Anterior cingulate cortex (tissue), 58 donors: ENCODE measurements at places on chromosomes 12 and 14.

DNA sequence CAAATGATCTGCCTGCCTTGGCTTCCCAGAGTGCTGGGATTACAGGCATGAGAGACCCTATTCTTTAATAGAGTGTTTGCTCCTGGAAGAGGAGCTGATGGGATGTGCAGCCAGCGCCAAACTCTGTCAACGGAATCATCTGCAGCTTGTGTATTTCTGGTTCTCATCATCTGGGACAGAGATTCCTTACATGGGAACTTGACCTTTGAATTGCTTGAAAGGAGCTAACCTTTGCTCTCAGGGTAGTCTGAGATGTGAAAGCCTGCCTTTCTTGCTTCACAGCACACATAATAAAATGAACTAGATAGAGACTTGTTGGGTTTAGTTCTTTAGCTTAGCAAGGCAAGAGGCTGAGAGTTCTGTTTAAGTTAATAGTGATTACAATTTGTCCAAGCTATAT, 120.0 kb downstream of the OTOGL start:
- no peak for DNase-seq

GRCh38 chr12:55830601-55831446, 1.4 kb upstream of the DNAJC14 start:
- peak; percentile 65 for DNase-seq

- no peak for DNase-seq
These were observed 58.9 kb downstream of the HSP90AA1 start for GRCh38 chr14:102027951-102028350.

DNA sequence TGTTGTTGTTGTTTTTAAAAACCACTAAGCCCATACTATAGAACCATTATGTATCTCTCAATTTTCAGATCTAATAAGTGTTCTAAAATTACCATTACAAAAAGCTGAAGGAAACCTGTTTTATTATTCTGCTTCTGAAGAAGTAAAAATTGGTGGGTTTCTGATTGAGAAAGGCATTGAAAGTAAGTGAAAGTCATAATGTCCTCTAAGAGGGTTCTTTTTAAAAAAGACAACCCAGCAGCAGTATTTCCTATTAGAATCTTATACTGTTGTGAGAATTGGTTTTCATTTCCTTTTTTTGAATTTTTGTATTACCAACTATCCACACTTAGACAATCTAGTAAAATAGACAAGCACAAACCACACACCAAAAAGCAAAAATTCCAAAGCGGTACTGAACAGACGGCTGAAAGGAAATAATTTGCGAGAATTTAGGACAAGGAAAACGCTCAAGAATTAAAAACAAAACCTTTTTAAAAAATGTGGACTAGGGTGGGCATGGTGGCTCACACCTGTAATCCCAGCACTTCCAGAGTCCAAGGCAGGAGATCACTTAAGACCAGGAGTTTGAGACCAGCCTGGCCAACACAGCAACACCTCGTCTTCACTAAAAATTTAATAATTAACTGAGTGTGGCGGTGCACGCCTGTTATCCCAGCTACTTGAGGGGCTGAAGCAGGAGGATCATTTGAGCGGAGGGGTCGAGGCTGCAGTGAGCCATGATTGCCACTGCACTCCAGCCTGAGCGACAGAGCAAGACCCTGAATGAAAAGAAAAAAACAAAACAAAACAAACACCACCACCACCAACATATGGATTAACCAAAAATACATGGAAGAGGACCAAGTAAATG, 66.7 kb upstream of the AP4S1 start:
- no peak for DNase-seq

DNA sequence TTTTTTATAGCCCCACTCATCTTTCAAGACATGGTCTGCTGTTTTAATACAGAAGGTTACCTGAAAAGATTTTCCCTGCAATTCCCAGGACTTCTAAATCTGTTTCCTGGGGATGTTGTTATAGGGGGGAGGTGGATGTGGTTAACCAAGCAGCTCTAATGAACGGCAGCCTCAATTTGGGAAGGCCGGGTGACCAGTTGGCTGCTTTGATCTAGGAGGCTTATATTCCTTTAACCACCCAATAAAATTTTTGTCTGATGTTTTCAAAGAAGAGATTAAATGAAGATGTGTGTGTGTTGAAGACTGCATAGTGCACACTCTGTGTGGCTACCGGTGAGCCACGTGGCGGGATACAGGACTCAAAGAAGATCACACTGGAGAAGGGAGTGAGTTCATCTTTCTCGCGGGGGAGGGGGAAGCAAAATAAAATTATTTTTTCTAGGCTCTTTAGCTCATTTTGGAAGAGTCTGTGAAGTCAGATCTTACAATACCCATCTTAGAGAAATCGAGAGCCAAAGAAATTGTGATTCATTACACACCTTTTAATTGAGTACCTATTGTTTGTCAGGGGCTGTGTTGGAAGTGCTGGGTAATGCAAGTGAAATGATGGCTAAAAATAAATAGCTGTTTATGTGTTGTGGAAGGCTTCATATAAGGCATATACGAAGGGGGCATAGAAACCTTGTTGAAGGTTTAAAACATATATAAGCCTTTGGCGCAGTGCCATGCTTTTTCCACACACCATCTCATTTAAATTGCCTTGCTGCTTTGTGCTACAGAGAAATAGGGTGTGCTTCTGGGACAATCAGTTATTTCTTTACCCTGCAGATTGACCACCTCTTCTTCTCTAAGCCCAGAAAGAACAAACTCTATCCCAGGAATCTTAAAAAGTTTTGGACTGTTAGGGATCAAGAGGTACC, 18.5 kb downstream of the ELK3 start:
- DNase-seq: no peak

DNA sequence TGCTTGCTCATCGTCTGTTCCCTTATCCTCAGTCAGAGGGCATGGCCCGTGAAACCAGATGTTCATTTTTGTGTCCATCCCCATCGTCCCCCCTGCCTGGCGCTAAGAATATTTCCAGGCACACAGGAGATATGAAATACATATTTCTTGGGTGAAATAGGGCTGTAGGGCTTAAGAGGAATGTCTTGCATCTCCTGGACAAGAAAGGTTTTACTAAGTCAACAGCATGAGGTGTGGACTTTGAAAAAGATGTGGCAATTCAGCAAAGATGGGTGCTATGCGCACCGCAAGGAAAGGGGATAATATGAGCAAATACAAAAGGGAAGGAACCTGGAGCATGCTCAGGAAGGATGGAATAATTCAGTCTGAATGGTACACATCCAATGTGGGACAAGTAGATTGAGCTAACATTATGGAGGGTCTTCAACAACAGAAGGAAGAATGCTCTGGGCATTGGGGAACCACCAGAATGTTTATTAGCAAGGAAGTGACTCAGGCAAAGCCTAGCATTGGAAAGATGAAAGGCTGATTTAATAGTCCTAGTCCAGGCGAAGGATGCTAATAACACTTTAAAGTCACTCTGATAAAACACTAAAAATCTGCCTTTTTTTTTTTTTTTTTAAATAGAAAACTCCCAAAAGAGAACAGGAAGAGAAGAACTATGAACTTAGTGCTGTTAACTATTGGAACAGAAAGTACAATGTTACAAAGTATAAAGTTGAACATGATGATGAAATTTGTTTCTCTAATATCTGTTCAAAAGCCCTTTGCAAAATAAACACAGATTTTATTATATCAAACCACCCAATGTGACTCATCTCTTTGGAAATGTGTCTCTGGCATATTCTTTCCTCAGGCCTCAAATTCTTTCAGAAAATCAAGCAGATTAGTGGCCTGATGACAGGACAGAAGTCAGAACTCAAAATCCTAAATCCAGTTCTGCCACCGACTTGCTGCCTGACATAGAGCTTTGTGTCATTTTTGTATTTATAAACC, 449.5 kb downstream of the BCAT1 start:
- DNase-seq: no peak
